ENCODE measurements at places on chromosomes 16 and 17. TPM values are rescaled to one million over a fixed set of nuclear protein-coding genes. Genes with fewer than 3 reads are reported as not detected.
A peak's percentile ranks its signal among the peaks of the same experiment; 100 is the strongest.

GRCh38 chr16:59574296-59574695 is 840.2 kb upstream of the GOT2 start:
- DNase-seq: no peak

DNA sequence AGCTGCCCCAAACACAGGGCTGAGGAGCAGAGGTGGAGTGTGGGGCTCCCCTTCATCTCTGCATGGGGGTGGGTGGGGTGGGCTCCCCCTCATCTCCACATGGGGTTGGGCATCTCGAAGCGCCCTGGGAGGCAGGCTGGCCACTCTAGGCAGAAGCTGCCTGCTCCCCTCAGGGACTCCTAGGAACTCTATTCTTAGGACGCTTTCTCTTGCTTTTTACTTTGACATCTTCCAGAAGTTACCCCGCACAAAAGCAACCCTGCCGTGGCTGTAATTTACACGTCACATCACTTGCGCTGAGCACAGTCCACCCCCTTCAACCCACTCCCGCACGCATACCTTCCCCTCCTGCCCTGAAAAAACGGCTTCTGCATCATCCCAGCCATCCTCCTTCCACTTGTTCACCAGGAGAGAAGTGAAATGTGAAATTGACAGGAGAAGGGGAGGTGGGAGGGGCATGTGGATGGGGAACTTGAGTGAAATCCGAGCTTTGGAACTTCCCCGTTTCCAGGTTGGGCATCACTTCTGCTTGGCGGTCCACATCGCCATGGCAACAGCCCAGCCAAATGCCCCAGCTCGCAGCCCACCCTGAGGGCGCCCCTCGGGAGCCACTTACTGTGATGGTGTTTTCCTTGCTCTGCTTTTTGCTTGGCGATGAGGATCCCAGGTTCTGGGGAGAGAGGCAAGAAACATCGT is 53.7 kb upstream of the RCVRN start:
- no peak for DNase-seq

GRCh38 chr17:13353590-13353989 is 248.1 kb downstream of the HS3ST3A1 start:
- DNase-seq: no peak

- DNase-seq: no peak
These were observed 27.5 kb downstream of the TRPV3 start for GRCh38 chr17:3529817-3530741.

DNA sequence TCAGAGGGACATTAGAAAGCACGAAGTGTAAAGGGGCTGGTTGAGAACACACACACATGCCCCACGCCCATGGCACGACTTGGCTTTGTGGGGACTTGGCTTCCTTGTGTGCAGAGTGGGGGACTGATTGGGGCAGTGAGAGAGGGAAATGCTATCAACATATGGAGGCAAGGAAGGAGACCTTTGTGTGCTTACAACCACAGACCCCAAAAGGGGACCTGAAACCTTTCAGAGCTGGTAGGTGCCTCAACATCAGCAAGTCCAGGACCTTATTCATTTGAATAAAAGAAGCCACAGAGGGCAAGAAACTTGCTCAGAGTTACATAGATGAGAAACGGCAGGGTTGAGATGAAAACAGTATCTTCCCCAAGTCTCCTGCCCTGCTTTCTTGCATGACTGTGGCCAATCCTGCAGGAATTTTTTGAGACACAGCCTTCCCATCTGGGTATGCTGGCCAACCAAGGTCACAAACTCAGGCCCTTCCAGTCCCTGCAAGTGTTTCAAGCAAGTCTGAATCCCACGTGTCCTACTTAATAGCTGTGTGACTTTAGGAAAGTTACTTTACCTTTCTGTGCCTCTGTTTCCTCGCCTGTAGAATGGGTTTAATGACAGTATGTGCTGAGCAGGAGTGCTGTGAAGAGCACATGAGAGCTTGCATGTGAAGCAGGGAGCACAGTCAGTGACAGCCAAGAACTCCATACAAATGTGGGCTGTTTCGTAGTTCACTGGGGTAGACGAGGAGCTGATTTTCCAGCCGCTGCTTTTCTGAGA is 26.2 kb downstream of the C16orf78 start:
- DNase-seq: no peak

DNA sequence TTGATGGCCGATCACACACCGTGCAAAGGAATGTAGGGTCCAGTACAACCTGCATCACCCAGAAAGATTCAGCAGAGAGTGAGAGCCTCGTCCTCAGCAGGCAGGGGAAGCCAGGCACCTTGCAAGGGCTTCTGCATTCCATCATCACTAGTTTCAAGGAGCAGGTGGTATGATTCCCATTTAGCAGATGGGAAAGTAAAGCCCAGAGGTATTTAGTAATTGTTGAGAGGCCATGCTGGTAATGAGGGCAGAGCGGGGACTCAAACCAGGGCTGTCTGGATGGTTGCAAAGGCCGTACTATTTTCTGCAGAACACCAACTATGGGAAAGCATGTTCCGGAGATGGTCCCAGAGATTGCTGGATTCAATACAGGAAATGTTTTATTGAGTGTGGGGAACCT is 65.8 kb upstream of the MRTFB start:
- no peak for DNase-seq

DNA sequence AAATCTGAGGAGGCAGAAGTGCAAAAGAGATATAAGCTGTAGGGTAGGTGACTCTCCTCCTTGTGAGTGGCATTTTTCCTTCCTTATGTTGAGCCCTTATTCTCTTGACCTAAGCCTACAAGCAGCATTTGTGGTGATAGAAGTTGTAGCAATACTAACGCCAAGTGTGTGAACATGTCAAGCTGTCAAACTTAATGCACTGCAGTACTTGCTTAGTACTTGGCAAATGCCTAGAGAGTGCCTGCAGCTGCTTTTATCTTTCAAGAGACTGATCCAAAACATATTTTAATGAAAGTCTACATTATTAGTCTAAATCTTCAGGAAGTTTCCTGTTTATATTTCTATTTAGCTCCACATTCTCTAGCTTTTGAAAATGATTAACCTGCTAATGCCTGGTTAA is 83.2 kb downstream of the CNTNAP4 start:
- no peak for DNase-seq

DNA sequence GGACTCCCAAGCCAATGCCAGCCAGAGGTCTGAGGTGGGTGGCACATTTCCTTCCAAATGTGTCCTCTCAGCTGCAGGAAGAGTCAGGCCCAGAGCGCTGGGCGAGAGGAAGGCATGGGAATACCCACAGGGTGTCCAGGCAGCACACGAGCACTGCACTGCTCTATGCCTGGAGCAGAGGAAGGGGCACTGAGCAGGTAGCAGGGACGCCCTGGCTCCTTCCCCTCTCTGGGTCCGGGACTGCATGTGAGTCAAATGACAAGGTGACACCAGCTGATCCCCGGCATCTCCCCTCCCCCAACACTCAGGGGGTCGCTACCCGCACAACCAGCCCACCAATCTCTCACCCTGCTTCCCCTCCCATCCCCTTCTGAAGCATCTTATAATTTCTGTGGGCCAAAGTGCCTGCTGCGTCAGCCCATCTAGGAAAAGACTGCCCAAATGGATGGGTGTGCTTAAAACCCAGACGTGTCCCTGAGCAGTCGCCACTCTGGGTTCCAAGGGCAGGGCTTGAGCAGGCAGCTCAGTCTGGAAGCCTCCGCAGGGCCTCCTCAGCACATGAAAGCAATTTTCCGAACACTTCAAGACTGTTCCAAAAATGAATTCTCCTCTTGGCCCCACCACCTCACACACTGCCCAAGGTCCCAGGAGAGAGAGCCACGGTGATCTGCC is 12.0 kb upstream of the BCAR1 start:
- DNase-seq: no peak

- no peak for DNase-seq
These were observed 26.8 kb downstream of the MARCHF10 start for GRCh38 chr17:62781356-62781755.

DNA sequence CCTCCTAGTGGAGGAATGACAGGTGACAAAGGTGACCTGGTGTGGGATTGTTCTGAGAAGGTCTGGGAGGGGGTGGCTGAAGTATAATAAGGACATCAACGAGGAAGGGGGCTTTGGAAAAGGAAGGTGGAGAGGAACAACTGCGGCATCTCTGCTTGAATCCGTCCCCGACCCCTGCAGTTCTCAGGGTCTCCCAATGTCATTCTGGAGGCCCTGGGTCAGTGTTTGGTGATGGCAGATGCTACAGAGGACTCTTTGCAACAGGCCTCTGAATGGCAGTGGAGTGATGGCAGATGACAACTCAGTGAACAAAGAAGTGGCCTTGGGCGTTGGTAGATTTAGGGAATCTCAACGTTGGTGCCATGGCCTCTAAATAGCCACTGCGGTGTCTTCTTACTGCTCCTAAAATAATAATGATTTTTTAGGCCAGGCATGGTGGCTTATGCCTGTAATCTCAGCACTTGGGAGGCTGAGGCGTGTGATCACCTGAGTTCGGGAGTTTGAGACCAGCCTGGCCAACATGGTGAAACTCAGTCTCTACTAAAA is 1.3 kb downstream of the ENGASE start:
- no peak for DNase-seq

- no peak for DNase-seq
These were observed 98.4 kb upstream of the GSE1 start for GRCh38 chr16:85514598-85515318.

GRCh38 chr16:53855511-53855910 is 151.6 kb downstream of the FTO start:
- no peak for DNase-seq

GRCh38 chr16:69929480-69929879 is 21.7 kb upstream of the CLEC18A start:
- no peak for DNase-seq

- no peak for DNase-seq
These were observed 3.8 kb downstream of the CFAP97D1 start for GRCh38 chr17:43784068-43784467.

- DNase-seq: peak; percentile 33
These were observed at the start of gene CPNE7 for GRCh38 chr16:89575247-89576152. CPNE7 (plus strand) TSS chr16:89575758; CDS start chr16:89575898, 140 bp downstream.

- DNase-seq: no peak
These were observed 228.4 kb downstream of the CPPED1 start for GRCh38 chr16:12575288-12575687.

GRCh38 chr17:47279062-47279801 is 25.6 kb downstream of the ITGB3 start:
- no peak for DNase-seq

- DNase-seq: no peak
These were observed 5.2 kb downstream of the SLFN11 start for GRCh38 chr17:35368081-35368830.

- DNase-seq: no peak
These were observed 86.9 kb downstream of the FOXL1 start for GRCh38 chr16:86665319-86665675.

- no peak for DNase-seq
These were observed 183.2 kb downstream of the AATF start for GRCh38 chr17:37131669-37132611.

- peak; percentile 14 for DNase-seq
These were observed 2.1 kb downstream of the RHBDL3 start for GRCh38 chr17:32267690-32268205.

- DNase-seq: no peak
These were observed 539 bp downstream of the IFT20 start for GRCh38 chr17:28334666-28335200.

- DNase-seq: no peak
These were observed 16.2 kb upstream of the PHF12 start for GRCh38 chr17:28967221-28968135.

DNA sequence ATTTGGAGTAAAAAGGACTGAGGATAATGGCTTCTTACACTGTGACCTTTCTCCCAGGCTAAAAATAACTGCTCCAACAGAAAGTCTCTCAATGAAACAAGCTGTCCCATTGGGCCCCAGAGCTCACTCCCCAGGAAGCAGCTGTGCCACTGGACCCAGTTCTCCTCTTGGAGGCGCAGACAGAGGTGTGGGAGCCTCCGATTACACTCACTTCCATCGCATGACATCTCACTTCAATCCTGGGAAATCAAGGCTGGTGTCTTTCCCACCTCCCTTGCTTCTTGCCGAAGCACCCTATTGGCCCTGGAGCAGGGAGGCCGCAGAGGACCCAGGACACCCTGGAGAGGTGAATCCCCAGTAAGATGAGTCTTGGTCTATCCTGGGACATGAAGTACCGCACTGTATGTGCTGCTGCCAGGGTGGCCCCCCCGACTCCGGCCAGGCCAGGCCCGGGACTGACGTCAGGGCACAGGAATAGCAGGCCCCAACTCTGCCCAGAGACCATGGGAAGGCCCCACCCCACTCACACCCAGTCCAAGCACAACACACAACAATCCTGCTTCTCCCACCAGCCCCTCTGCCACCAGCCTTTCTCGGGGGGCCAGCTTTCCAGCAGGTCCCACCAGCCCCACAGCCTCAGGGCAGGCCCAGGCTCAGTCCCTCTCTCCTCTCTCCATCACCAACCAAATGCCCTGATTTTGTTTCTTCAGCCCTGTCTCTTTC is 29.5 kb downstream of the SRL start:
- DNase-seq: no peak

GRCh38 chr16:20674684-20675487 is 22.6 kb downstream of the ACSM1 start:
- no peak for DNase-seq

GRCh38 chr16:49858200-49859124 is 2.5 kb upstream of the ZNF423 start:
- DNase-seq: peak; percentile 68

DNA sequence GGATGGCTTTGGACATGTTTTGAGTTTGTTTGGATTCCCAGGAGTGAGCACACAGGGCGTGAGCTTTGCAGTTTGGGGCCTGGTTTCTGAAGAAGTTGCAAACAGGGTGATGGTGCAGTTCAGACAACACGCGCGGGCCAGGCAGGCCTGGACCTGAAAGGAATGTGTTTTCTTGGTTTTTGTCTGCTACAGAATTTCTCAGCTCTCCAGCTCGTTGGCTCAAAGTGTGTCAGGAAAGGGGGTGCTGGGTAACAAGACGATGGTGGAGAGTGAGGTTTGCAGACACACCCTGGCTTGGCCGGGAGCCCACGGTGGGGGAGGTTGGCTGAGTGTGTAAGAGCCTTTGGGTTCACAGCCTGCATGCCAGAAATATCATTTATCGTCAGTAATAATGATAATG is 82.3 kb downstream of the CMIP start:
- no peak for DNase-seq

GRCh38 chr16:67150047-67150832 is 558 bp downstream of the B3GNT9 start:
- peak; percentile 68 for DNase-seq

DNA sequence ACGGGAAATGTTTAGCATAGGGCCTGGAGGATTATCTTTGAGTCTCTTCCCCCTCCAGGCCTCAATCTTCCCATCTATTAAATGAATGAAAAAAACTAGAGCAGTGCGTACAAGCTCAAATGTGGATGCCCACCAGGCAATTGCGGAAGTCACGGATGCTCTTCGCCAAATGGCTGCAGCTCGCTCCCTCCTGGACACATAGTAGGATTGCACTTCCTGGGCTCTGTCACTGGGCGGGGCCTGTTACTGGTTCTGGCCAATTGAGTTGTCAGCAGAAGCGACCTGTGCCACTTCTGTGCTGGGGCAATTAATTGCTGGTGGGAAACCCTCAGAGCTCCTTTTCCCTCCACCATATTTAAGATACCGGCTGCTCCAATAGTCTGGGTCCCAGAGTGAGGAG is 168.2 kb upstream of the IRX6 start:
- DNase-seq: no peak

CCDC144A gene
- total RNA-seq: 3.1 TPM

HBQ1 gene
- total RNA-seq: not detected

HOXB2 gene
- total RNA-seq: 37.7 TPM

CD300LB gene
- total RNA-seq: not detected

KRT39 gene
- not detected for total RNA-seq

ITGA2B gene
- total RNA-seq: 2.1 TPM

LRRC37A gene
- total RNA-seq: 9.2 TPM

SLC25A39 gene
- 83.6 TPM for total RNA-seq

ZKSCAN2 gene
- total RNA-seq: 6.7 TPM

PIEZO1 gene
- 141 TPM for total RNA-seq

CA7 gene
- not detected for total RNA-seq

CNTNAP4 gene
- total RNA-seq: not detected

Measured in activated T-cell treated with anti-CD3 and anti-CD28 coated beads, Interleukin-2, amount 50 U/mL, for 72 hours (primary cell).